B cell (primary cell): ENCODE measurements at places on chromosomes 16 and 17. TPM values are rescaled to one million over a fixed set of nuclear protein-coding genes. Genes with fewer than 3 reads are reported as not detected.

- no peaks in the 10 kb centered on the region for H3K36me3 ChIP-seq
- DNase-seq, result no peak
- H3K27me3 ChIP-seq, result no peaks in the 10 kb centered on the region
- H3K4me1 ChIP-seq, result no peaks in the 10 kb centered on the region
- no peak overlapping the region for H3K4me3 ChIP-seq
Observed at GRCh38 chr16:82373976-82374375, 204.0 kb upstream of the MPHOSPH6 start.

GRCh38 chr17:80859002-80859941 is 132.4 kb upstream of the CHMP6 start:
- no peaks in the 10 kb centered on the region for H3K4me1 ChIP-seq
- DNase-seq, result no peak
- no peak overlapping the region for H3K27ac ChIP-seq
- no peak overlapping the region for H3K4me3 ChIP-seq
- H3K36me3 ChIP-seq, result peaks cover 19% of the 10 kb centered on the region
- H3K27me3 ChIP-seq, result no peaks in the 10 kb centered on the region

DNA sequence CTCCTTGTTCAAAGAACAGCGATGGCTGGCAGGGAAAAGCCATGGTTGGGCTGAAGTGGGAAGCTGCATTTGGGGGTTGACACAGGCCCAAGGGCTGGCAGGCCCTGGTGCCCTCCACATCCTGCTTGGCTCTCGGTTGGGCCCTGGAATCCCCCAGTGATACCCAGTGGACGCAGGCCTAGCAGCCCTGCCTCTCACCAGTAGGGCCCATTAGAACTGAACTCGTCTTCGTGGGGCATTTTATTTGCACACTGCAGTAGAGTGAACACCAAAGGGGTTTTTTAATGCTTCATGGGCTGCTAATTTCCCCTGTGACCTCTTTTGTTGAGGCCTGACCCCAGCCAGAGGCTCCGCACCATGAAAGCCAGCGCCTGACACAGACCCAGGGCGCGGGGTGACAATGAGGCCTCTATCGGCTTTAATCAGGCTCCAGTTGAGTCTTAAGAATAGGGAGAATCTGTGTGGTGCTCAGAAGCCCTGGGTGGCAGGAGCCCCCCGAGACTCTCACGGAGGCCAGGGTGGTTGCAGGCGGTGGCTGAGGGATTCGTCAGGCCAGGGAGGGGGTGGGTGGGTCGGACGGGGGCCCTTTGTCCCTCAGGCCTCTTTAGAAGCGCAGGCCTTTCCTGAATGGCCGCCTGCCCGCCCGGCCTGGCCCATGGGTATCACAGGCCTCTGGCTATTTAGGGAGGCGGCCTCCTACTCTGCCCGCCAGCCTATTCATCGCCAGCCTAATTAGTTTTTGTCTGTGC is 199.3 kb downstream of the NTN1 start:
- no peak overlapping the region for H3K27ac ChIP-seq
- H3K36me3 ChIP-seq, result no peaks in the 10 kb centered on the region
- H3K27me3 ChIP-seq, result no peaks in the 10 kb centered on the region
- no peak for DNase-seq

DNA sequence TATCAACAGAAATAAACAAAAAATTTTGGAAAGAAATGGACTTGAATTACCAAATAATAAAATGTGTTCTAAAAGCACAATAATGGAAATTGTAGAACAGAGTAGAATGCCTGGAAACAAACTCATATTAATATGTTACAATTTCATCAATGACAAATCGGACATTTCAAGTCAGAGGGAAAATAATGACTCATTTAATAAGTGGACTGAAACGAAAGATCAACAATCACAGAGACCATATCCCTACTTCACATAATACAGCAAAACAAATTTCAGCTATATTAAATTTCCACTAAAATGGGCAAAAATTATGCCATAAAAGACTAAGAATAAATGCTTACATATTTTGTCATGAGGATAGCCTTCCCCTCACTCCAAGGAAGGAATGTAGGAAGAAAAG is 25.7 kb downstream of the CDYL2 start:
- no peaks in the 10 kb centered on the region for H3K36me3 ChIP-seq
- H3K4me3 ChIP-seq, result no peak overlapping the region
- no peaks in the 10 kb centered on the region for H3K4me1 ChIP-seq
- no peak for DNase-seq
- no peak overlapping the region for H3K27ac ChIP-seq

- peaks cover 16% of the 10 kb centered on the region for H3K4me1 ChIP-seq
- H3K36me3 ChIP-seq, result no peaks in the 10 kb centered on the region
- no peaks in the 10 kb centered on the region for H3K27me3 ChIP-seq
- H3K4me3 ChIP-seq, result no peak overlapping the region
- DNase-seq, result no peak
Observed at GRCh38 chr16:19203374-19203966, 35.4 kb downstream of the SYT17 start.

DNA sequence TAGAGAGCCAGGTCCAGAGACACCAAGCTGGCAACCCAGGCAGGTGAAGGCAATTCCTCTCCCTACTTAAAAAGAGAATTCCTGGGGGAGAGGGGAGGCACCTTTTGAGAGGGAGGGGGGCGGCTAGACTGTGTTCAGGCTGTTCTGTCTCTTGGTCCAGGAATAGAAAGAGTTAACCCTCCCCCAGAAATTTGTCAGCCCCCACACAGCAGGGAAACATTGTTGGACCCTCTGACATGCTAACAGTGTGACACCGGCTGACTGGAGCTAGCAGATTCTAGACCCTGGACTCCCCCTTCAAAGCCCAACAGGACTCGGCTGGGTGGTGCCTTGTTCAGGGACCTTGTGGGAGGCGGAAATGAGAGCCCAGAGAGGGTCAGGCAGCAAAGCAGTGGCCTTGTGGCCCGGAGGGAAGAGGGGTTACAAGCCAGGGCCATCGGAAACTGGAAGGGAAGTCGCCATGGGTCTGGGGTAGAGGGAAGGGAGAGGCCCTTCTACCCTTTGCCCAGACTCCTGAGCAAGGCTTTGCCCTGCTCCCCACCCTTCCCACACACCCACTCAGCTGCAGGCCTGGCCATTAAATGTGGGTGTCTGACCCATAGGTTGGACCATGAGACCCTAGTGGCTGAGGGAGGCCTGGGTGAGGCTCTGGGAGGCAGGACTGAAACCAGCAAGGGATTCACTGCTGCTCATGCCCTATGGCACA is 44.6 kb downstream of the RAI1 start:
- H3K36me3 ChIP-seq, result peaks cover 2% of the 10 kb centered on the region
- peaks cover 18% of the 10 kb centered on the region for H3K27me3 ChIP-seq
- peaks cover 19% of the 10 kb centered on the region for H3K4me1 ChIP-seq
- no peak overlapping the region for H3K27ac ChIP-seq
- no peak overlapping the region for H3K4me3 ChIP-seq
- DNase-seq, result no peak

DNA sequence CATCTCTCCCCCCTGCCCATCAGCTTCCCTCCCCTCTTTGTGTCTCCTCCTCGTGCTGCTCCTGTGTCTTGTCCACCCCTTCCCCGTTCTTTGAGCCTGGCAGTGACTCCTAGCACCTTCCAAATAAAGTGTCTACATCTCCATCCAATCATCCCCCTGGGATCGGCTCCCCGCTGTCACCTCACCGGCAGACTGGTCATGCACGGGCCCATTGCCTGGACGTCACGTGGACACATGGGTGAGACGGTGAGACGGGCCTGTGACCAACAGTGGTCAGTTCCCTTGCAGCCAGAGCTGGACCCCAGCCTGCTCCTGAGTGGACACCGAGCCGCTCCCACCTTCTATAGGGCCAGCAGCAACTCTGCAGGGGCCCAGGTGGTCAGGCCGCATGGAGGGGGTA is 46.4 kb downstream of the COTL1 start:
- H3K4me3 ChIP-seq, result no peak overlapping the region
- H3K27me3 ChIP-seq, result no peaks in the 10 kb centered on the region
- H3K4me1 ChIP-seq, result peaks cover 12% of the 10 kb centered on the region
- DNase-seq, result no peak
- H3K36me3 ChIP-seq, result peaks cover 3% of the 10 kb centered on the region
- no peak overlapping the region for H3K27ac ChIP-seq

DNA sequence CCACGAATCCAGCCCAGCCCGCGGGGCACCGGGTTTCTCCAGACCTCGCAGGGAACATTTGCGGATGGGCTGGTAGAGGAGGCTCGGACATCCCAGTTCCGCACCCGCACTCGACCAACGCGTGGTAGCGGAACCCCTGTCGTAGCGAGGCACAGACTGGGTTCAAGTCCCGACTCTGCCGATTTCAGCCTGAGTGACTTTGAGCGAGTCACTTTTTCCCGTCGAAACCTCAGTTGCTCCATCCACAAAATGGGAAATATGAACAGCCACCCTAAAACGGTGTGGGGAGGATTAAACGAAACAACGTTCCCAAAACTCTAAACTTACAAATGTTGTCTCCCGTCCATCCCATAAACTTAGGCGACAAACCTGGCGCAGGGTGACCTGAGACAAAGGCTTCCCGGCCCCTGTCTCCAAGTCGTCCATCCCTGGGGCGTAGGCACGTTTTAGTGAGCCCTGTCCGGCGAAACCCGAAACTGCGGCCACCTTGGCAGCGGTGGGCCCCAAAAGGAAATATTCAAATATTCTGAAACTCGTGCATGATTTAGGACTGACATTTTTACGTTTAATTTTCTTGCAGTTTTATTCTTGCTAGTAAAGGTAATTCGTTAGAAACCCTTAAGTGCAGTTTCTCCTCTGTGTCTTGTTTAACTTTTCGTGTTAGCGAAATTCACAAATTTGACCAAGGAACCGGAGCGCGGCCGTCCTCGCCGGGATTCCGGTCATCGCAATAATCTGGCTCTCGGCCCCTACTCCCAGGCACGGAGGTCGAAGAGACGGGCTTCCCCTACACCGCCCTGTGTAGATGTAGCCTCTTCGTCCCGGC is 1.9 kb upstream of the MLLT6 start:
- peaks cover 56% of the 10 kb centered on the region for H3K4me1 ChIP-seq
- no peak for DNase-seq
- H3K36me3 ChIP-seq, result no peaks in the 10 kb centered on the region
- H3K27ac ChIP-seq, result peak overlapping the region; percentile 91
- H3K27me3 ChIP-seq, result no peaks in the 10 kb centered on the region

GRCh38 chr16:23388786-23389185 is 64.2 kb downstream of the COG7 start:
- no peaks in the 10 kb centered on the region for H3K27me3 ChIP-seq
- H3K4me1 ChIP-seq, result no peaks in the 10 kb centered on the region
- H3K4me3 ChIP-seq, result no peak overlapping the region
- DNase-seq, result no peak

- H3K27ac ChIP-seq, result no peak overlapping the region
- DNase-seq, result no peak
- H3K4me3 ChIP-seq, result no peak overlapping the region
- peaks cover 4% of the 10 kb centered on the region for H3K36me3 ChIP-seq
Observed at GRCh38 chr17:610276-610675, 104.4 kb downstream of the VPS53 start.

DNA sequence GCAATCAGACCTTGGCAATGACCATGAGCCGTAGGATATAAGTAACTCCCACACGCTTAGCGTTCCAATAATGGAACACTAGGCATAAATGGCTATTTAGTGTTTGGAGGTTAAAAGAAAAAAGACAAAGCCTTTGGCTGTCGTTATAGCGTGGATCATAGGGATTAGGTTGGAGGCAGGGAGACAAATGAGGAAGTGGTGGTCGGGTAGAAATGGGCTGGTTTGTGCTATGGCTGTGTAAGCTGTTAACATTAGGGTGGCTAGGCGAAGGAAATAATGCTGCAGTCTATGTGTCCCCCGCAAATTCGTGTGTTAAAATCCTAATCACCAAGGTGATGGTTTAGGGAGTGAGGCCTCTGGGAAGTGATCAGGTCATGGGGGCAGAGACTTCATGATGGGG is 120.4 kb upstream of the IRX6 start:
- H3K4me1 ChIP-seq, result no peaks in the 10 kb centered on the region
- no peak overlapping the region for H3K27ac ChIP-seq
- H3K4me3 ChIP-seq, result no peak overlapping the region
- H3K36me3 ChIP-seq, result no peaks in the 10 kb centered on the region

- no peak for DNase-seq
- H3K27ac ChIP-seq, result no peak overlapping the region
- no peaks in the 10 kb centered on the region for H3K4me1 ChIP-seq
- no peaks in the 10 kb centered on the region for H3K27me3 ChIP-seq
- no peak overlapping the region for H3K4me3 ChIP-seq
- H3K36me3 ChIP-seq, result peaks cover 50% of the 10 kb centered on the region
Observed at GRCh38 chr16:56480776-56481467, 29.6 kb downstream of the OGFOD1 start.

GRCh38 chr16:75061669-75062068 is 54.9 kb downstream of the LDHD start:
- H3K4me3 ChIP-seq, result no peak overlapping the region
- H3K27ac ChIP-seq, result no peak overlapping the region
- peaks cover 21% of the 10 kb centered on the region for H3K4me1 ChIP-seq
- no peaks in the 10 kb centered on the region for H3K36me3 ChIP-seq
- no peak for DNase-seq

DNA sequence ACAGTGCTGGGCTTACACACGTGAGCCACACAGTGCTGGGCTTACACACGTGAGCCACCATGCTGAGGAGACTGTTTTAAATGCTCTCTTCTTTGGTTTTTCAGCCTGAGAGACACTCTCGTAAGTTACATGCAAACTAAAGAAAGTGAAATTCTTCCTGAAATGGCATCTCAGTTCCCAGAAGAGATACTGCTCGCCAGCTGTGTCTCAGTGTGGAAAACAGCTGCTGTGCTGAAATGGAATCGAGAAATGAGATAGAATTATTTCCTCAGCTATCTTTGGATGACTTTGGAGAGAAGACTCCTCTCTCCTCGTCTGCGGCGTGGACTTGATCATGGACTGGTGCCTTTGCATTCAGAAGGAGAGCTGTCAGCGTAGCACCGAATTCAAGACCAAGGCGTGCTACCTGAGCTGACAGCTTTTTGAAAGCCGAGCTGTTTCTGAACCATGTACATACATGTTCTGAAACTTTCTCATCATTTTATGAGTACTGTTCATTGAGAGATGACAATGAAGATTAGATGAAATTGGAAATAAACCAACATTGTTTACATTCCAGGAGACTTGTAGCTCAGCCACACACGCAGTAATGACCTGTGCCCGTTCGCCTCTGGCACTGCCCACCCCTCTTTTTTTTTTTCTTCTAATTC is 21.6 kb upstream of the ENDOV start:
- no peak for DNase-seq
- no peaks in the 10 kb centered on the region for H3K4me1 ChIP-seq
- H3K36me3 ChIP-seq, result peaks cover 56% of the 10 kb centered on the region
- no peaks in the 10 kb centered on the region for H3K27me3 ChIP-seq
- no peak overlapping the region for H3K4me3 ChIP-seq

GRCh38 chr16:15682105-15682570 is 32.1 kb downstream of the NDE1 start:
- H3K27ac ChIP-seq, result peak overlapping the region; percentile 3
- H3K27me3 ChIP-seq, result no peaks in the 10 kb centered on the region
- H3K4me1 ChIP-seq, result no peaks in the 10 kb centered on the region
- H3K4me3 ChIP-seq, result no peak overlapping the region
- H3K36me3 ChIP-seq, result peaks cover 79% of the 10 kb centered on the region
- peak; percentile 44 for DNase-seq

Gene LGALS9B
- total RNA-seq, result not detected in 2 replicates

Gene CDC6
- 0.63 and 2.2 TPM in 2 replicates for total RNA-seq

Gene KRT24
- total RNA-seq, result not detected in 2 replicates

Gene OR1A1
- total RNA-seq, result not detected in 2 replicates

Gene KCNAB3
- total RNA-seq, result 11.4 and 15.5 TPM in 2 replicates

Gene CLEC19A
- total RNA-seq, result not detected in 2 replicates
